ENCODE measurements at places on chromosomes 6 and 20.

DNA sequence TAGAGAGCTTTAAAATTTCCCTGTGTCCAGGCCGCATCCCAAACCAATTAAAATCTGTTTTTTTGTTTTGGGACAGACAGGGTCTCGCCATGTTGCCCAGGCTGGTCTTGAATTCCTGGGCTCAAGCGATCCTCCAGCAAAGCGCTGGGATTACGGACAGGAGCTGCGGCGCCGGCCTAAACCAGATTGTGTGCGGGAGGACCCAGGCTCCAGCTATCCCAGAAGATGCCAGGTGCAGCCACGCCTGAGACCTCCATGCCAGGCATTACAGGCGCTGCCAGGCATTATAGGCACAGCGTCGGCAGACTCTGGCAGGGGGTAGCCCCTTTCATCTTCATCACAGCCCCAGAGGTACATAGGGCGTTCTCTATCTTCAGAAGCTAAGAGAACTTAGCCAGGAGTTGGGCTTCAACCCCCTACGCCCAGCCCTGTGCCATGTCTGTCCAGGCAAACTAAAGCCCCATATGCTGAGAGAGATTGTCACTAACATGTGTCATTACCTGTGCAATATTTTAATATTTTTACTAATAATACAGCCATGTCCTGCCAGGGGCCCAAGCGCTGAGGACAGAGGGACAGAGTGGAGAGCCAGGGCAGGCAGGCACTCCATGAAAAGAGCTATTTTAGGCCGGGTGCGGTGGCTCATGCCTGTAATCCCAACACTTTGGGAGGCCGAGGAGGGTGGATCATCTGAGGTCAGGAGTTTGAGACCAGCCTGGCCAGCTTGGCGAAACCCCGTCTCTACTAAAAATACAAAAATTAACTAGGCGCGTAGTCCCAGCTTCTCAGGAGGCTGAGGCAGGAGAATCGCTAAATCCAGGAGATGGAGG lies 9.8 kb upstream of the GRM4 start:
- DNase-seq, result no peak

- DNase-seq, result no peak
These were observed 10.5 kb upstream of the TOX2 start for GRCh38 chr20:43903953-43904826.

DNA sequence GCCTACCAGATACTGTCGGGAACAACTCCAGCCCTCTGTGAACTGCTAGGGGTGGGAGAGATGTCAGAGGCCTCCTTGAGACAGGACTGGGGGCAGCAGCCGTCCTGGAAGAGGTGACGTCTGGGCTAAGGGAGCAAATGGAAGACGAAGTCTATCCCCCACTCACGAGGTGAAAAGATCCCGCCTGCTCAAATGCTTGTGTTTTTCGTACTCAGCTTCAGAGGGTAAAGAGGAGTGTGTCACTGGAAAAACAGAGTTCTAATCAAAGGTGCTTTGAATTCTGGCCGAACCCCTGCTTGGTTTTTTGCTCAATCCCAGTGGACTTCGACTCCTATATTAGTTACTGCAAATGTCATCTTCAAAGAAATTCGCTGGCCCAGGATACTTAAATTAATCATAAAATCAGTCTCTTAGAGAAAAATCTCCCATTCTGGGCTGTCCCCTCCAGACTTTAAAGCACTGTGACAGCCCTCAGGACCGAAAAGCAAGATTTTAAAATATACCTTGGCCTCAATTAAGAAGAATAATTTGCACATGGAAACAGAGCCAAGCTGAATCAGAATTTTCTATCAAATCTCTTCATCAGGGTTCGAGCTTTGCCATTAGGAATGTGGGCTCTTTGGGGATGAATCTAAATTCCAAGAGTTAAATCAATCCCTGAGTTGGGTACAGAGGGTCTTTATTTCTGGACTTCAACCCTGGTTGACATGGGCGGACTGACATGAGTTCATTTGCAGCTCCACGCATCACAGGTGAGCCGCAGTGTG lies 61.8 kb upstream of the AFDN start:
- DNase-seq, result no peak

DNA sequence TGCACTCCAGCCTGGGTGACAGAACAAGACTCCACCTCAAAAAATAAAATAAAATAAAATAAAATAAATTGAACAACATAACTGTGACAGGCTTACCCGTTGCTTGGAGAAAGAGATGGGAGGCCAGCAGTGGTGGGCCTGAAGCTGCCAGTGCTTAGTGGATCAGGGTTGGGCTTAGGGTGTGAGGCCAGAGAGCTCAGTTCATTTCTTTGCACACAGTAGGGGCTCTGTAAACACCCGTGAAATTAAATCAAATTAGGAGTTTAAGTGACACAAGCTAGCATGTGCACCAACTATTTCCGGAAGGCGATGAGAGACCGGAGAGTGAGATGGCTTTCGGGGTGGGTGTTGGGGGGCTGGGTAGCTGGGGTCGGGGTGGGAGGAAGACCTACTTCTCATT lies 25.8 kb upstream of the TTPAL start:
- DNase-seq, result no peak

DNA sequence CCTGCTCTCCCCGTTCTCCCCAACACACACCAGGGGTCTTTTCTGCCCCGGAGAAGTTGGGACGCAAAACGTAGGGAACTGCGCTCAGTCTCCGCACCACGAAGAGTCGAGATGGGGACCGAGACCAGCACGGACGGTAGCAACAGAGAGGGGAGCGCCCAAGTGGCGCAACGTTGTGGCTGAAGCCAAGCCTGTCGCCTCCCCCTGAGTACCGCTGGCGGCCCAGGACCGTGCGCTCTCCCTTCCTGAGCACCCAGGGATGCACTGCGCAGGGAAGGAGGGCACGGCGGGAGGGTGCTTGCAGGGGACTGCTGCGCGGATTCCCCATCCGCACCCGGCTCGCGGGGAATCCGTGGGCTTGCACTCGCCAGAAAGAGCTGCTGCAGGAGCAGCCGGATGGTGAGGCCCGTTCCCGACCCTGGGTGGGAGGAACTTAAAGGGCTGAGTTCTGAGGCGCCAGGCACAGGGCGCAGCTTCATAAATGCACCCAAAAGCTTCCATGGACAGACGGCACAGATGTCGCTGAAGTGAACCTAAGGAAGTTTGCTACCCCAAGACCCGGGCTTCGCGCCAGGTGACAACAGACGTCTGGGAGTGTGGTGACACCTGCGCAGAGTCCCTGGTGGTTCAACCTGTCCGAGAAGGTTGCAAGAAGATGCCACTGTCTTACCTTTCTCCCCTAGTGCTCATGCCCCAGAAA lies 178.7 kb downstream of the TBXT start:
- no peak for DNase-seq

DNA sequence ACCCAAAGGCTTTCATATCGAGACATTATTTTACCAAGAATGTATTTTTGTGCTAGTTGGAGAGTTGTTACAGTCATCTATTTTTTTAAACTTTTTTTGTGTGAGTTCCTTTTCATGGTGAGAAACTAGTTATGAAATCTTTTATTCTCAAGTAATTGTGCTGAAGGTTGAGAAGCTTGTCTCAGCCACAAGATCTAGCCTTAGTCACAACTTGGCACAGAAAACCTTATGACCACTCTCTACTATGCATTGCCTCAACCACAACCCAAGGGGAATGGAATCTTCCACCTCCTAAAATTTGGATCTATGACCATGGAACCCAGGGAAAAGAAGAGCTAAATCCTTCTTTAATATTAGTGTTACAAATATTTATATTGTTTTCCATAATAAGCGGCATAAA lies 58.5 kb downstream of the HS3ST5 start:
- no peak for DNase-seq

DNA sequence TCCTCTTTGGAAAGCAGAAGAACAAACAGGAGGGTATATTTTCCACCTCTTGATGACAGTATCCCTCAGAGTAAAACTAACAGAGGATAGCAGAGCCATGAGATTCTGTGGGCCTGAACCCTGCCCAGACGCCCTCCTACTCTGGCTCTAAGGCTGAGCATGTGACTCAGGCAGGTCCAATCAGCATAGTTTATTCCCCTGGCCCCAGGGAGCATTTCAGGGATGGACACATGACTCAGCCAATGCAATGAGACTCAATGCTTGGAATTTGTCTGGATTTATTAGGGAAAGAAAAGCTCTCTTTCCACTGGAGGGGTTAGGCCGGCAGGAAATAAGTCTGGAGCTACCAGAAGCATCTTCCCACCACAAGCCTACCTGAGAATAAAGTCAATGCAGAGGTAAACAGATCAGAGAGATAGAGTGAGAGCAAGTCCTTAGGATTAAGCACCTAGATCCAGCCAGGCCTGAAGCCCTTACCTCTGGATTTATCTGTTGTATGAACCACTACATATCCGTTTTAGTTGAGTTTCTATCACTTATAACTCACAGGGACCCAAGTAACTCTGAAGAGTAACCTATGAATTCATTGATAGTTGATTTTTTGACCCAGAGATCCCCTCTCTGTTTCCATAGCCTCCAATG lies 68.2 kb upstream of the EYA2 start:
- DNase-seq, result no peak

DNA sequence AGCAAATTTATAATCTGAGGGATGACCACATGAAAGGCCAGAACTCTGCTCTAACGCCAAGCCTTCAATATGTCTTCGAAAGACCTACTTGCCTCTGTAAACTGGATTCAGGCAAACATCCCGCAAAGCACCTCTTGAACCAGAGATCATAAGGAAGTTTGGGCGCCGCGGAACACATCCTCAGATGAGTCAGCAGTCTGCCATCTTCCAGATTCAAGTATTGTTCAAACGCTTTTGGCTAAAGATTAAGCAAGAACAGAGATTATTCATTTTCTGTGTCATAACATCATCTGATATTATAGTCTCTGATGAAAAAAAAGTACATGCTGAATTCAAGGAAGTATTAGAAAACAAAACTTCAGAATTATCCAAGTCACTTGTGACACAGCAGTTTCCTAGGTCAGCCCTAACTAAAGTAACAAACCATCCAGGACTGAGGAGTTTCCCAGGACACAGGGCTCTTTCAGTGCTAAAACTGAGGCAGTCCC lies 20.8 kb downstream of the TBC1D7 start:
- no peak for DNase-seq

DNA sequence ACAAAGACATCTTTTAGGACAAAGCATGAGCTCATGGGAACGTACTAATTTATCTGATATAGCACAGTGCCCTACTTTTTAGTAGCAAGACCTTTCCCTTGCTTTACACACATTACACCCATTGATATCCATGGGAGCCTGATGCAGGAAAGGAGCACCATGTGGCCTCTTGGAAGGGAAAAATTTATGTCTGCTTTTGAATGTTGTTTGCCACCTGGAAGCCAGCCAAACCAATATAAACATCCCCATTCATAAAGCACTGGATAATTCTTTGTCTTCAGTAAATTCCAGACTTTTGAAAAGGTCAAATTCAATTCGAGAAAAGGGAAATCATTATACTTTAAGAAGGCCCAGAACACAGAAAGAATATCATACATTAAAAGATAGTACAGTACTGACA lies 152.3 kb upstream of the BEND6 start:
- DNase-seq, result no peak

GRCh38 chr20:47165376-47165865 lies 191.1 kb downstream of the ZMYND8 start:
- DNase-seq, result no peak

- DNase-seq, result peak; percentile 16
These were observed 23.9 kb downstream of the ARMC2 start for GRCh38 chr6:108872141-108872557.

- no peak for DNase-seq
These were observed 44.8 kb upstream of the TRAM2 start for GRCh38 chr6:52621631-52622030.

DNA sequence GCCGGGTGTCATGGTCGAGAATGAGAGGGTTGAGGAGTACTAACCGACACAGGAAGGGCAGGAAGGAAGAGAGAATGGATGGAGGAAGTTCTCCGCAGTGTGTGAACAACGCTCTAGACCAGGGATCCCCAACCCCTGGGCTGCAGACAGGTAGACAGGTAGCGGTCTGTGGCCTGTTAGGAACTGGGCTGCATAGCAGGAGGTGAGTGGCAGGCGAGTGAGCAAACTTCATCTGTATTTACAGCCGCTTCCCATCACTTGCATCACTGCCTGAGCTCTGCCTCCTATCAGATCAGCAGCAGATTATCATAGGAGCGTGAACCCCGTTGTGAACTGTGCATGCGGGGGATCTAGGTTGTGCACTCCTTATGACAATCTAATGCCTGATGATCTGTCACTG lies 62.0 kb downstream of the SULF2 start:
- DNase-seq, result no peak

DNA sequence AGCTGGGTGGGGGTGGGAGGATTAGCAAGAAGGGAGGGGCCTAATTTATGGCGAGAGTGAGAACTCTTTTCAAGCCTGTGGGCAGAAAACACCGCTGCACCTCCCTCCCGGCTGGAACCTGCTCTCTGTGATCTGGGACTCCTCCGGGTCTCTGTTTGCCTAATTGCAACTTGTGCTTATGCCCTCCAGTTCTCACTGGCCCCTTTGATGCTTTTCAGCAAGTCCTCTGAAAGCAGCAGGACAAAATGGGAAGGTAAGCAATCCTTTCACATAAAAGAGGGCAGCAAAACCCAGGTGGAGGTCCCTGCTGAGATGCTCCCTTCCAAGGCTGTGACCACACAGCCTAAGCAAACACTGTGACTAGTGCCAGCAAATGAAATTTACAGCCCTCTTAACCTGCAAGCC lies 523.0 kb upstream of the FLRT3 start:
- no peak for DNase-seq

DNA sequence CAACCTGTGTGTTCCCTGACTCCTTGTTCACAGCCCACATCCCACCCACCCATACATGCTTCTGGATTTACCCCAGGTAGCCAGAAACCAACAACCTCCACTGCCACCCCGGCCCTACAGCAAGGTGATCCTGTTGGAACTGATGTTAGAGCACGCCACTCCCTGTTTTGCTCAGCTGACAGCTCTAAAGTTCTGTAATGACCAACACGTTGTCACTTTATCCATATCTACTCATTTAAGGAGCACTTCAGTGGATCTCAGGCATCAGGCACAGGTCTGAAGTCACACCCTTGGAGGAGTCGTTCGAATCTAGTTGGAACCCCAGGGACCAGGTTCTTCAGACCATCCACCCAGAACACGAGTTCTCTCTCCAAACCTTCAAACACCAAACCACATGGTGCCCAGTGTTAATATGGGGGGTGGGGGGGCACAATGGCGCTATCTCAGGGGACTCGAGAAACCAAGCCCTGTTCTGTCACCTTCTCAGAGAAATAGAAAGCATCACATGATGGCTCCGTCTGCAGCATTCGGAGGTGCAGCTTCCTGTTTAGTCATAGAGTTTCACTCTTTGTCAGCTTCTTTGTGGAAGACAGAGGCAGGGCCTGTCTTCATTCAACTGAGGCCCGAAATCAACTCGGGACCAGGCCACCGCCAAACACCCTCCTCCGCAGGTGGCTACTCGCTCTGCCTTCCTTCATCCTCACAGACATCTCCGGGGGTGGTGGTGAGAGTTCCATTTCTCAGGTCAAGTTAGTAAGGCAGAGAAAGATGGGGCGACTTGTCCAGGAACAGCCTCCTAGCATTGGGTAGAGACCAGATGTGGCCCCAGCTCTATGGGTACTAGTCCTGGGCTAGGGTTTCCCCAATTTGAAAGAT lies 142.2 kb downstream of the NFATC2 start:
- DNase-seq, result peak; percentile 50

GRCh38 chr6:170378502-170378901 lies 71.9 kb downstream of the FAM120B start:
- DNase-seq, result no peak

- no peak for DNase-seq
These were observed 843.8 kb upstream of the GJE1 start for GRCh38 chr6:141288947-141289346.
